ENCODE measurements at places on chromosomes 12 and 14.

GRCh38 chr14:22492622-22493542 lies 96.1 kb downstream of the DAD1 start:
- DNase-seq = no peak

- DNase-seq = no peak
These were observed 215.0 kb upstream of the USP15 start for GRCh38 chr12:62045211-62045610.

DNA sequence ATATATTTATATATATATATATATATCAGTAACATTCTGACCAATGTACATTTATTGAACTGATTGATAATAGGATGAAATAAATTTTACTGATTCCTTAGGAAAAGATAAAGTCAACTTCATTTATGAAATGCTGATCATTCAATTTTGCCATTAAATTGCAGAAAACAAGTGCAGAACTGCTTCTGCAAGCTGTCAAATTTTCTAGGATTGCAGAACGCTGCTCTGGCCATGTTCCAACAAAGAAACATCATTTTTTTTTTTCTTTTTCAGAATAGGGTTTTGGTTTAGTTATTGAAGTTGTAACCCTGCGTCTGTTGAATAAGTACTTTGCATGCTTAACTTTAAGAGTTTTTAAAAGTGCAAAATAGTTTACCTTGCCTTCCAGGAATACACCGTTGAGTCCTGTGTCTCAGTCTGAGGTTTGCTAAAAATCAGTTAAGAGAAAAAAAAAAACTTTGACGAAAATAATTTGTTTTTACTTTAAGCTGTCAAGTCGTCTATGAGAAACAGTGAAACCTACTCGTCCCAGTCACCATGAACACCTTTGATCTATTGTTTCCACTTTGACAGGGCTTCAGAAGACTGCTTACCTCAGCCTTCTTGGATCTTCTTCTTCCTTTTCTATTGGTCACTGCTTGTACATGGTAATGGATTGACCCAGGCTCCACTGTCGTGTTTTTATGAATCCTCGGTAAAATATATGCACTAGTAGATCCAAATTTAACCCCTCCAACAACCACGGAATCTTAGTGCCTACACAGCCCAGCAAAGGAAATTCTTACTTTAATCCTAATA lies at the start of gene KERA:
Gene KERA (minus strand): TSS at position 657 of the 798 bp plus-strand sequence. CDS start 1,743 bp downstream, outside the sequence.
- no peak for DNase-seq

GRCh38 chr14:39555749-39556148 lies 123.5 kb upstream of the FBXO33 start:
- DNase-seq = no peak

DNA sequence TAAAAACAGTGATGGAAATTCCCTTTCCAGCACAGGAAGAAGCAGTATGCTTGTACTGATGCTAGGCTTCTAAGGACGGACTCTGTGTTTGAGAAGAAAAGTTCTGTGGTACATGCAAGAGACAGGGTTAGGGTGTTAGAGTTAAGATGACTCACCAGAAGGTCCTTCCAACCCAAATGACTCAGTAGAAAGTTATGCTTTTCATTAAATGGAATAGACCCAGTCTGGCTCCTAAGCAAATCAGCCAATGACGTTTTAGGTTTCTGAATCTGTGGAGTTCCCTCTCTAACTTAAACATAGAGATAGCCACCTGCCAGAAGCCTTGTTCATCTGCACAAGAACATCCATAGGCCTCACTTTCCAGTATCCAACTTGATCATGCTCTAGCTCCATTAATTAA lies 5.7 kb downstream of the PTHLH start:
- DNase-seq = peak; percentile 94

DNA sequence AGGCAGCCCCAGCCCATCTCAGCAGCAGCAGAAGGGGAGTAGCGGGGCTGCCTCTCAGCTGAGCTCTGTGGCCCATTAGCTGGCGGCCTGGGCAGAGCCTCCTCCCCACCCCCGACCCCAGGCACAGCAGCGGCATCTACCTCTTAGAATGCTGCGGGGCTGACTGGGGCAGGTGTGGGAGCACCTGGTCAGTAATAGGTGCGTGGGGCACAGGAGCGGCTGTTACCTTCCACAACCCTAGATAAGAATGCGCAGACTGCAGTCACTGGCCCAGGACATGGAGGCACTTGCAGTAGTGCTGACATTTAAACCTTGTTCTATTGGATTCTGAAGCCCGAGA lies 35.6 kb downstream of the SYNE3 start:
- DNase-seq = no peak

DNA sequence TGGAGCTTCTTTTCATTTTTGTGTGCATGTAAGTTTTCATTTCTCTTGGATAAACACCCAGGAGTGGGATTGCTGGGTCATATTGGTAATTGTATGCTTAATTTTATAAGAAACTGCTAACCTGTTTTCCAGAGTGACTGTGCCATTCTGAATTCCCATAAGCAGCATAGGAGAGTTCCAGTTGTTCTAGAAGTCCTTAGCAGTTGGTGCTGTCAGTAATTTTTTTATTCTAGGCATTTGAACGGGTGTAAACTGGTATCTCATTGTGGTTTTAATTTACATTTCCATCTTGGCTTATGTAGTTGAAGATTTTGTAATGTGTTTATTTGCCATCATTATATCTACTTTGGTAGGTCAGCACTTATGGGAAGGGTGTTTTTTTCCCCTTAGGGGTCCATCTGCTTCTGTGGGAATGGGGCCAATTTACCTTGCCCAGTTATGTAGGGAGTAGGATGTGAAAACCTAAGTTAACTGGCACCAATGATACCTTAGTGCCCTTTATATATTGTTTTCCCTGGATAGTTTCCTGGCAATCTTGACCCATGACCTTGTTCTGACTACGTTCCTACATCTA lies 202.9 kb downstream of the AKAP6 start:
- no peak for DNase-seq
